ENCODE measurements at places on chromosomes 4 and X. TPM values are rescaled to one million over a fixed set of nuclear protein-coding genes. Genes with fewer than 3 reads are reported as not detected.
A peak's percentile ranks its signal among the peaks of the same experiment; 100 is the strongest.

DNA sequence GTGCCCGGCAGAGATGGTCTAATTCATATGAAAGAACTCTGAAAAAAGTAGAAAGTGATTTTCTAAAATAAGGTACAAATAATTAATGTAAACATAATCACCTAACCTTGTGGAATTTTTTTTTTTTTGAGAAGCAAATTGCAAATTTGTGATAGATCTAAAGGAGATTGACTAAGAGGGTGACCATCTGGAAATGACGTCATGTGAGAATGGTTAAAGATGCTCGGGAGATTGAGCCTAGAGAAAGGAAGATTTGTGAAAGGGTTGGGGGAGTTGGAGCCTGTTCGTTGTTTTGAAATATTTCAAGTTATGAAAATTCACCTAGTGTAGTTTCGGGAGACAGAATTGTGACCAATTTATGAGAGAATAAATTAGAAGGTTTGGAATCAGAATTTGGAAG lies 115.7 kb upstream of the ANK2 start:
- no peak for DNase-seq

The IRS4 gene
- not detected for total RNA-seq

DNA sequence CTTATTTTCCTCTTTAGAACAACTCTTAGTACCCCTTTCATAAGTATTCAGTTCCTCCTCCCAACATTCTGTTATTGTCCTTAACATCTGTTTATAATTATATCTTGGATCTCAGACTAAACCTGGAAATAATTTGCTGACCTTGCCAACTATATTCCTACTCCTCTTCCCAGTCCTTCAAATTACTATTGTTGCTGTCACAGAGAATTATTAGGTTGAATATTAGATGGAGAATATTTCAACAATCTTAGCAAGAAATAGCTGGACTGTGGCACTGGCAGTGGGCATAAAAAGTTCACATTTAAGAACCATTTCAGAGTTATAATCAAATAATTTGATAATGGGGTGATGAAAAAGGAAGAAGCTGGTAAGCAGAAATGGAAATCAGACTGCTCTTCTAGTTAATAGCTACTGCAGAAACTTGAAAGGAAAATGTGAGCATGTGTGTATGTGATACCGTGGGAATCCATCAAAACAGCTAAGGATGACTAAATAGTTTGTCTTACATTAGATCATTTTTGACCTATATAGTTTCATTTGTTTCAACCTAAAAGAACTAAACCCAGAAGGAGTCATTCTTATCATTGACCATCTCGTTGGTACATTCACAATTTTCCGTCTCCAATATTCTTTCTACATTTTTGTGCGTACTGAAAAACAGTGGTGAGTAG lies 43.3 kb upstream of the PRDM8 start:
- DNase-seq, result no peak

DNA sequence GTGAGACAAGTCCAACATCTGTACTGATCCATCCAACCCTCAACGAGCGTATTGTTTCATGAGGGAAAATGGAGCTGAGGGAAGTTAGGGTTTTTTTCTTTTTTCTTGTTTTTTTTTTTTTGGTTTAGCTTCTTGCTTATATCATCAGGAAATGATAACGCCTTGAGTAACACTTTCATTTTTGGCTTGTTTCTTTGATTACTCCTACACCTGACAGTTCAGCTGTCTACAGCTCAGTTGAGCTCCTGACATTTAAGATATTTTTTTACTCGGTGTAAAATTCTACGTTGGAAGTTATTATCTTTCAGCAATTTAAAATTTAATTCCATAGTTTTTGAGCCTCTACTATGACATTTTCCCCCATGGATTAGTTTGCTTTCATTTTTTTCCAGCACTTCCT lies 691.0 kb upstream of the HTR2C start:
- no peak for DNase-seq

DNA sequence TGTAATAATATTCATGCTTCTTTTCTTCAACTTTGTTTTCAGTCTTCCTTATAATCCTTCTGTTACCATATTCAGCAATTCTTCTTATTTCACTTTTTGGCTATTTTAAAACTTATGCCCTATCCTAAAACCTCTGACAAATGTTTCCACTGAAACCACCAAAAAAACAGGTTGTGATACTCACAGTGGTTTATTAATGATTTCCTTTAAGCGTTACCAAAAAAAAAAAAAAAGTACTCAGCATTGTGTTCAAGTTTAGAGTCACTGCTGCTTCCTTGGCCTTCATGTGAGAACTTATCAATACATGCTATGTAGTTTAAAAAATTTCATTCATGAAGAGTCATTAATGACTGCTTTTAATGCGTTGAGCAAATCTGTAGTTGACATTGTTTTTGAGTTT lies 35.4 kb upstream of the UGT2A3 start:
- DNase-seq, result no peak

DNA sequence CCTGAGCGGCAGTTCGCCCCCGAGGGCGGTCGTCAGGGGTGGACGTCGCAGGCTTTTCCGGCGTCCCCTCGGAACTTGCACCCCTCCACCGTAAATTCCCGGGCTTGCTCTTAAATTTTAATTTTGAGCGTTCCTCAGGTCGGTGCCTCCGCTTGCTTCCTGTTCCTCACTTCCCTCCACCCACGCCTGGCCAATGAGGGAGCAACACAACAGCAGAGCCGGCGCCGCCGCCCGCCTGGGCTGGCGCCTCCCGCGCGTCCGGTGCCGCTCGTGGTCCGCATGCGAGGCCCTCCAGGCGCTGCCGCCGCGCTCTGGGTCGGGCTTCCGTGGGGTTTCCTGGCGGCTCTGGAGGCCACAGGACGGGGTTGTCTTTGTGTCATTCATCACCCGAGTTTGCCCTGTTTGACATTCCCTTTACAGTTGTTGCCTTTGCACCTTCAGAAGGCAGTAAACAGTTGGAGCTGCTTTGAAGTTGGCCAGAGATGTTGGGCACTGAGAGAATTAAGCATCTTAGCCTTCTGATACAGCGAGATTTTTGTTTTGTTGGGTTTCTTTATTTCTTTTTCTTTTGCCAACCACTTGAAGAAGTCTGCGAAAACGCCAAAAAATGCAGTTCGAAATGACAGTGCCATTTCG lies 692 bp downstream of the SPCS3 start:
- DNase-seq, result peak; percentile 90

- DNase-seq, result peak; percentile 24
Measured at GRCh38 chrX:130539721-130540321, 138.0 kb downstream of the RBMX2 start.

The USP26 gene
- not detected for total RNA-seq

DNA sequence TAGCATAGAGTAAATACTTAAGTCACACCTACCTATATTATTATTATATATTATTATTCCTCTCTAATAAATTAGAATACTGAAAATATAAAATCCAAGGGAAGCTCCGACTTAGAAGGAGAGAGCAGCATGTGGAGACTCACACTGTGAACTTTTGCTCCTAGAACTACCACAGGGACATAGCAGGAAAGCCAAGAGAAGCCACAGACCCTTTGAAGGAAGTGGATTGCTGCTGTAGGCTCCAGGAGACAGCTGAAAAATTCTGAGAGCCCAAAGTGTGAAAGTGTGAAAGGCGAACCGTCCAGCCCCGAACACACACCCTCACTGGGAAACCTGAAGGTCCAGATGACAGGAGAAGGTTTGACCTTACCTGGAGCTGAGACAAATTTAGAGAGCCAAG lies 177.0 kb downstream of the FAM13A start:
- no peak for DNase-seq

GRCh38 chrX:132565273-132565672 lies 76.4 kb upstream of the MBNL3 start:
- no peak for DNase-seq

The UCP1 gene
- not detected for total RNA-seq

DNA sequence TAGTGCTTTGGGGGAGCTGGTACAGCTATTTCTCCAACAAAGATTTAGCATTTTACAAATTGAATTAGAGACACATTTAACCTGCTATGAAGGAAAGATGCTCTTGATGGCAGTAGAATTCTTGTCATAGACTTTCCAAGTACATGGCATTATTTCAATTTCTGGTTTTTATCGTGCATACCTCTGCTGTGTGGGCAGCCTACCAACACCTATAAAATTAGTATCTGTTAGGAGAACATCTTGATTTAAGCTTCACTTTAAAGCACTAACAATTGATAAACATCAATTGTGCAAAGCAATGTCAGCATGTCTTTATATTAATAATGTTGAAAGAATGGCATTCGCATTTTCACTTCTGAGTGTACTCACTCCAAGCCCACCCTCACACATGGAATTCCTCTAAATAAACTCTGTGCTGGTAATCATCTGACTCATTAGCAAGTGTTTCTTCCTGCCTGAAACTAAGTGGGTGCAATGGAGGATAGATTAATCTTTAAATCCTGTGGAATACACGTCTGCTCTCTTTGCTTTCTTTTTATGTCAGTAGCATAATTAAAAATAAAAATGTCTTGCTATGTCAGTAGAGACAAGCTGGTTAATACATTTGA lies 279.8 kb upstream of the MAGEB18 start:
- no peak for DNase-seq

The TMEM31 gene
- total RNA-seq, result not detected

GRCh38 chr4:123415977-123416376 lies 19.4 kb downstream of the SPRY1 start:
- DNase-seq, result no peak

DNA sequence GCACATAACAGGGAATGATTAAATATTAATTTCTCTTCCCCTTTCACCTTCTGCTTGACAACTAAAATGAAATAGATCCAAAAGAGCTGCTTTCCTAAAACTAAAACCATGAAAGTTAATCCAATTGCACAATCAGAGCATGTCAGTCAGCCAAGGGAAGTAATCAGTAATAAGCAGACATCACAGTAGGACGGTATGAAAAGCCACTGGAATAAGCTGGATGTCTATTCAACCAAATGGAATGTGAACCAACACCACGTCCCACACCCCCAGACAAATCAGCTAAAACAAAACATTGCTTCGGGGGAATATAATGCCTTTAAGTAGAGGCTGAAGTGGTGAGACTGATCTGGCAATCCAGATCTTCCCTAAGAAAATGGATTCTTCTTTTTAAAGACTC lies 859.4 kb upstream of the FTHL17 start:
- DNase-seq, result no peak

- no peak for DNase-seq
Measured at GRCh38 chr4:83340692-83341343, 6.2 kb upstream of the HPSE start.

DNA sequence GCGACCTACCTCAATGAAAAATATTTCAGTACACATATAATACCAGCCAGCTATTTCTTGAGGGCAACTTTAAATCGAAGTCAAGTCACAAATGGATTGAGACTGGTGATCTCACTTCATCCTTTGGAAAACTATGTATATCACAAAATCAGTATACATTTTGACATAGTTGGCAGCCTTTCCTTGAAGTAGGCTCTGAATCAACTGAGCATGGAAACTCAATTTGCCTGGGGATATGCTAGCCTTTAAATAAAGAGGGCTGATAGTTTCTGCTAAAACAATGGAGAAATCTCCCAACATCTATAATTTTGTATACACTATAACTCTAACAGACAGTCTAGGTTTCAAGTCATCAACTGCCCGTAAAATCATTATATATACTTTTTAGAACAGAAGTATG lies 282.8 kb upstream of the TENM3 start:
- no peak for DNase-seq

GRCh38 chr4:7334521-7335275 lies 100.0 kb downstream of the PSAPL1 start:
- DNase-seq, result no peak

DNA sequence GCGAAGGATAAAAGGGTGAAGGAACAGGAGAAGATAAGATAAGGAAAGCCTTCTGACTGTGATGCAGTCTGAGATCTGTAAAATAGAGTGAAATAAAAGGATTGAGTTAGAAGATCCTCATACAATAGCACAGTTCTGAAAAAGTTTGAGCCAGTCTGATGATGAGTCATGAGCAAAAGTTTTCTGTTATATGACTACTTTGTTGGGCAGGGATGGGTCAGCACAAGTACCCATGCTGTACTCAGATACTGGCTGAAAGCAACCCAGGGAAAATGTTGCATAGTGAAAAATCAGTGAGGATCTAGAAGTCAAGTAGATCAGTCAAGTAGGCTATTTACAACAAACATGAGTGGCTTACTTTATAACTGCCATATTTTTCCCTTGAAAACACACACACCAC lies 253.5 kb downstream of the PCDH10 start:
- DNase-seq, result no peak

DNA sequence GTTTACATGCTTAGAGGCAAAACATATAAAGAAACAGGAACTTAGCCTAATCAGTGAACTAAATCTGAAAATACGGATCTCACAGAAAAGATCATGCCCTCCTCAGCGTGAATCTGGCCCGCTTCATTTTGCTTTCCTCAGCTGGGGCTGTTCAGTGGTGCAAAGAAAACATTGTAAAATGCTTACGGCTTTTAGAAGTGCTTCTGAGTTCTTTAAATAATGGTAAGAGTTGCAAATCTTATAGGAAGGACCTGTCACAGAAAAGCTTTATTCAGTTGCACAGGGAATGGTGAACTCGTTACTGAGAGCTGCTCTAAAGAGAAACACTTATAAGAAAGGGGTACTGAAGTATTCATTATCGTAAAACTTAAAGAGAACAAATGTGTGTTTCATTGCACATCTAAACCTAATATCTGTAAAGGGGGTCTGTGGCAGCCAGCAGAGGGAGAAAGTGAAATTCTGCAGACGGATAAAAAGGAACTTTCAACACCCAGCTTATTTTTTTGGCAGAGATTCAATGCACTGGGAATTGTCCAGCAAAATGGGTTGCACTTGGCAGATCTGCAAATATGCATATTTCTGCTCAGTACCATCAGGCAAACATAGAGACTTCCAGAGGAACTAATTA lies 139.2 kb upstream of the ANK2 start:
- no peak for DNase-seq

DNA sequence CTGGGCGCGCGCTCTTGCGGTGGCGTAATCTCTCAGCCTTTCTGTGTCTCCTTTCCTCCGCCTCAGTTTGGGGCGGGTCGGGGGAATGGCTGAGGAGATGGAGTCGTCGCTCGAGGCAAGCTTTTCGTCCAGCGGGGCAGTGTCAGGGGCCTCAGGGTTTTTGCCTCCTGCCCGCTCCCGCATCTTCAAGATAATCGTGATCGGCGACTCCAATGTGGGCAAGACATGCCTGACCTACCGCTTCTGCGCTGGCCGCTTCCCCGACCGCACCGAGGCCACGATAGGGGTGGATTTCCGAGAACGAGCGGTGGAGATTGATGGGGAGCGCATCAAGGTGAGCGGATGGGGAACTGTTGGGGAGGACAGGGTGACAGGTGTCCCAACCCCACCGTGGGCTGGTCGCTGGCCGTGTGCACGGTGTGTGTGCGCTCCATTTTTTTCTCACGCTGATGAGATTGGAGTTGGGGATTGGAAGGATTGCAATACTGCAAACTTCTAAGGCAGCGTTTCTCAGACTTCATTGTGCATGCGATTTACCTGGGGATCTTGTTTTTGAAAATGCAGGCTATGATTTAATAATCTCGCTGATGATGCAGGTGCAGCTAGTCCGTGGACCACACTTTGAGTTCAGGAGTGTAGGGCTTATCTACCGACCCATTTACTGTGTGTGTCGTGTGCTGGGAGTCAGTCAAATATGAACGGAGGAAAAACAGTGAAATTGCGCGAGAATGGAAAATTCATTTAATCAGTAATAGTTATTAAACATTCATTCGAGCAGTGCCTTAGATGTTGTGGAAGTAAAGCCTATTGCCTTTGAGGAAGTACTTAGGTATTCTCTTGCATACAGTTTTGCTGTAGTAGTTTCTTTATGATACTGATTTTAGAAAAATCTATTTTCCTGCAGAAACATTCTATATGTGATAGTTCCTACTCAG lies at the start of gene RAB33B:
RAB33B (plus strand) TSS at position 11 of the 935 bp plus-strand sequence; CDS start at position 86, 75 bp downstream.
- DNase-seq, result peak; percentile 53

GRCh38 chr4:24805566-24805965 lies 10.2 kb downstream of the SOD3 start:
- no peak for DNase-seq

The CENPVL2 gene
- not detected for total RNA-seq

Measured in pancreas (tissue), 10 donors.